RPMI8226 (cell line): ENCODE measurements at places on chromosomes 13 and 19.

DNA sequence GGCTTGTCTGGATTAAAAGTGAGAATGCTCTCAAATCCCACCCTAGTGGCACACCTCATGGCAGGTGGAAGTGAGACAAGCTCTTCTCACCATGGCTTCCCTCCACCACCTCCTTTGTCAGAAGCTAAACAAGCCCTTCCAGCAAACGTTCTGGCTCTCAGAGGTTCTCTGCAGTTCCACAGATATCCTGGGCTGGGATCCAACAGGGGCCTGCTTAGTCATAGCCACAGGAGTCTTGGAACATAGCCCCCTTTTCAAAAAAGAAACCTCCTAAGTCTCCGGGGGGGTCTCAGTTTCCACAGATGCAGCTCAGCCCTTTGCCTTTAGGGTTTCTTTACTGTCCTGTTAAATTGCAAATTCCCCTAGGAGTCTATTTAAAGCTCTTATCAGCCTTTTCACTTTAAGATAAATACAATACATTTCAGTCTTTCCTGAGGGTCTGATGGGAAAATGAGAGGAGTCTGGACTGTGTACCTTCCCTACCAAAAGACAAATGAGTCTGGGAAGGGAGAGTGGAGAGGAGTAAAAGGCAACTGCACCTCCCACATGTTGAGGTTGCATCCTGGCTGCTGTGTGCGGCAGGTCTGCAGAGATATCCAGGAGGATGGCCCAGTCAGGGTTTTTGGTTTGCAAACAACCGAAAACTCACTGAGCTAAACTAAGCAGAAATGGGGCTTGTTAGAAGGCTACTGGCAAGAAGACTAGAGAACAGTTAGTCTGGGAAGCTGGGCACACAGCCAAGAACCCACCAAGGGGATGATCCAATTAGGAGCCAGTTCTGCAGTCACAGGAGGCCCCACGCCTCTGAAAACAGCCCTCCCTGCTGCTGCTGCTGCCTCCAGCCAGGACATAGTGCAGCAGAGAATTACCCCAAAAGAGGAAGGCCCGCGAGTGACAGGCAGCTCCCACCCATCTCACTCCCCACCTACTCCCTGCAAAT, 41.4 kb upstream of the SERP2 start:
- peak; percentile 7 for DNase-seq

DNA sequence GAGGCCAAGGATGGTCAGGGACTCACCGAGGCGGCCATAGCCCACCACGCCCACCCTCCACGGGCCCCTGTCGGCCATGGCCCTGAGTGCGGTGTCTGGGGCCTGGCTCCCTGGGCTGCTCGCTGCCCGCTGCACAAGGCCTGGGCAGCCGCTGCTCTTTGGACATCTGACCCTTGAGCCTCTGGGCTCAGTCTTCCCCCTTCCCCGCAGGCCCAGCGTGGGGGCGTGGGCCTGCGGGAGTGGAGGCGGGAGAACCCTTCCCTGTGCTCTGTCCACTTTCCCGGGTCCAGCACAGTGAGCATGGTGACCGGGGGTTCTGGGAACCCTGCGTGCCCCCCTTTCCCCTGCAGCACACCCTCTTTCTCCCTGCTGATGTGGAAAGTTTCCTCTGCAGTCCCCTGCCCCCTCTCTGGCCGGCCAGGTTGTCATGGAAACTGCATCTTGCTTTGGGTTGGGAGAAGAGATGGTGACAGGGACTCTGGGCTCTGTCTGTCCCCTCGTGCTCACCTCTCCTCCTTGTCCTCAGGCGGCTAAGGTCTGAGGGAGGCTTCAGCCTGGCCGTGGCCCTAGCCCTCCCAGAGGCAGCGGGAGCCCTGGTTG, at the start of gene ASPDH:
ASPDH (minus strand) TSS at position 168 of the 600 bp plus-strand sequence; CDS start at position 78, 90 bp downstream.
- DNase-seq, result peak; percentile 28

DNA sequence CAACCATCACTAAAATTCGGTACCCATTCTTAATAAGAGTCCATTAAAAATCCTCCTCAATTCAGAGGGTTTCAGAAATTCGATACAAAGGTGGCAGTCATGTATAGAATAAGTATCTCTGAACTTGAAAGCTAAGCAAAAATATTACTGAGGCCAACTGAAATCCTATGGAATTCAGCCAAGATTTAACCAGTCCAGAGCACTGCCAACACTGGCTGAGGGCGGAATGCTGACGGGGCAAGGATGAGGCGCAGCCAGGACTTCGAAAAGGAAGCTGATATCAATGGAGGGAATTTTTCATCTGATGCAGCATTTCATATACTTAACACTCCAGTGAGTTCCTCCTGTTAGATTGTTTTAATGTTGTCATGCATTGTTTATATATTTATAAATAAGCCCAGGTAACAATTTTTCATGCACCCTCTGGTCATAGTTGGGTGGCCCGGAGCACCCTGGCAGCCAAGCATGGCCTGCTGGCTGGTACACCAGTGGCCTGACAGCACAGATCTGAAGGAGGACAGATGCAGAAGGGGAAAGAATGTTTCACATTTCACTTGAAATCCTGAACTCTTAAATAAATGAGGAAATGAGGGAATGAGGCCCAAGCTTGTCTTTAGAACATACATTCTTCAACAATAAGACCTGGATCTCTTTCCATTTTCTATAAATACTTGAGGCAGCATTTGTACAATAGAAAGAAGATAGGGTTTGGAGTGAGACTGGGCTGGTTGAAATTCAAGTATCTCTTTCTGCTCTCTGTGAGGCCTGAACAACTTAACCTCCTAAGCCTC, 41.5 kb downstream of the WDFY2 start:
- DNase-seq, result no peak

- DNase-seq, result no peak
These were observed 221.5 kb downstream of the TEX29 start for GRCh38 chr13:111541752-111542529.

- no peak for DNase-seq
These were observed 16.3 kb downstream of the MYO9B start for GRCh38 chr19:17091758-17092333.

DNA sequence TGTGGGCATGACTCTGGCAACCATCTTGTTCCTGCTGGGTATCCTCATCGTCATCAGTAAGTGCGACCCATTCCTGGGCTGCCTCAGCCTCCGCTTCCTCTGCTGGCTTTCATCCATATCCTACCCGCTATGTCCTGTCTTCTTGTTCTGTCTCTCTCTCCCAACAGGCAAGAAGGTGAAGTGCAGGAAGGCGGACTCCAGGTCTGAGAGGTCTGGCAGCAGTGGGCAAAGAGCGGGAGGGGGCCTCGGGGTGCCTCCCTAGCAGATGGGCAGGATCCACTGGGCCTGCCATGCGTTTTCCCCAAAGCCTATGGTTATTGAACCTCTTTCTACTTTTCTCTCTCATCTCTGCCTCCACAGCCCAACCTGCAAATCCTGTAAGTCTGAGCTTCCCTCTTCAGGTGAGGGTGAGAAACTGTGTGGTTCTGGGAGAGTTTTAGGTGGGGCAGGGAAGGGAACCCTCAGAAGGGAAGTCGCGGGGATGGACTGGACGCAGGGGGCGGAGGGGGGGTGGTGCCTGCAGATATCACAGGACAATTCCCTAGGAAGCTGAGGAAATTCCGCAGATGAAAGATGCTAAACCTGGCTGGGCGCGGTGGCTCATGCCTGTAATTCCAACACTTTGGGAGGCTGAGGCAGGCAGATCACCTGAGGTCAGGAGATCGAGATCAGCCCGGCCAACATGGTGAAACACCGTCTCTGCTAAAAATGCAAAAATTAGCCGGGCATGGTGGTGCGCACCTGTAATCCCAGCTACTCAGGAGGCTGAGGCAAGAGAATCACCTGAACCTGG, 3.1 kb upstream of the FXYD5 start:
- no peak for DNase-seq

DNA sequence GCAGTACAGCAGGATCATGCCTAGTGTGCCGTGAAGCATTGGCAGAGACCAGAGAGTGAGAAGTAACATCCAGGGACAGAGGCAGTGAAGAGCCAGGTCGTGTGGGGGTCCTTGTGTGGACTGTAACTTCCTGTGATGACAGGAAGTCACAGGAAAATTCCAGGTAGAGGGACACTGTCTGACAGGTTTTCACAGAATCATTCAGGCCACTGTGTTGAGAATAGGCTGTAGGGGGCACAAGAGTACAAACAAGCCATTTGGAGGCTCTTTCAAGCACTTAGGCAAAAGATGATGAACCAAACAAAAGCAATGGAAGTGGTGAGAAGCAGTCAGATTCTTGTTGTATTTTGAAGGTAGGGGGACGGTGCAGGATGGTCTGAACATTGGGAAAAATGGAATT, 46.4 kb downstream of the N4BP2L1 start:
- DNase-seq, result peak; percentile 6

DNA sequence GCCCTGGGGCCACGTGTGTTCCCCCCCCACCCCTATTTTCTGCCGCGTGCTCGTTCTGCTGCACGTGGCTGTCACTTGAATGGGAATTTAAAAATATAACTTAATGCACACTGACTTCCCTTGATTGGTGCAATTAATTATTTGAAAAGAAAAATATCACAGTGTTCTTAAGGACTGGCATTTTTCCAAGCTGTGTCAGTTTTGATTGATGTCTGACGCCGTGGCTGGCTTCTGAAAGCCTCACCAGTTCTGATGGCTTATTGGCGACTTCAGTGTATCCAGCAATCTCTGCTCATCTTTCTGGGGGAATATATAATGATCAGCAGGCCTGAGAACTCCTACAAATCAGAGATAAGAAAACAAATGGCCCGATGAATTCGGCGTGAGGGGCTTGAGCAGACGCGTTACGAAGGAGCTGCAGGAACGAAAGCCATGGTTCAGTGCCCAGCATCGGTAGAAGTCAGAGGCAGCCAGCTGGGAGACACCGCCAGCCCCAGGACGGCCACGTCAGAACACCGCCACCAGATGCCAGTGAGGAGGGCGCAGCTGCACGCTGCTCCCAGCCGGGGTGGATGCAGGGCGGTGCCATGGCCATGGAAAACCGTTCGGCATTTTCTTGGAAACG, 111.2 kb downstream of the KDM4B start:
- no peak for DNase-seq

- no peak for DNase-seq
These were observed 5.2 kb downstream of the CHAMP1 start for GRCh38 chr13:114319441-114319913.
